ENCODE measurements at places on chromosomes 2 and 18.

- no peak for DNase-seq
Observed at GRCh38 chr18:22485808-22486244, 68.1 kb upstream of the CTAGE1 start.

DNA sequence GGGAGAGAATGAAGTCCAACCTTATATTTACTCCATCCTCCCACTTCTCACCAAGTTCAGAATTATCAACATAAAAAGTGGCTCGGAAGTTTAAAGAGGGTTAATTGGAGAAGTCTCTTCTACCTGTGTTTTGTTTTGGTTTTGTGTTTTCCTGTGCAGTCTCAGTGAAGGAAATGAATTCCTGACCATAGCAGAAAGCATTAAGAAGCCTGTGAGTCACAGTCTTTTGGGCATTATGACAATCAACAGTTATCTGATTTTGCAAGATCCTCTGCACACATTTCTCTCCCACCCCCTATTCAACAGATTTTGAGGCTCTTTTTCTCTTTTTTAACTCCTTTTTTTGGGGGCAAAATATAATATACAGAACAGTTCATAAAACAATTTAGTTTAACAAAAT lies 8.6 kb upstream of the RPL37A start:
- DNase-seq, result no peak

DNA sequence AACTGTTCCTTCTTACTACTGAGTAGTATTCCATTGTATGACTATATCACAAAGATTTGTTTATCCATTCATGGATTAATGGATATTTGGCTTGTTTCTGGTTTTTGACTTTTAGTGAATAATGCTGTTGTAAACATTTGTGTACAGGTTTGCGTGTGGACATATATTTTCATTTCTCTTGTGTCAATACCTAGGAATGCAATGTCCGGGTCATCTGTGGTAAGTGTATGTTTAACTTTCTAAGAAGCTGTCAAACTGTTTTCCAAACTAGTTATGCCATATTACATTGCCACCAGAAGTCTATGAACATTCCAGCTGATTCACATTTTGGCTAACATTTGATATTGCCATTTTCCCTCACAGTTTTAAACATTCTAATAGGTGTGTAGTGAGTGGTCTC lies 29.1 kb upstream of the SLC16A14 start:
- no peak for DNase-seq

DNA sequence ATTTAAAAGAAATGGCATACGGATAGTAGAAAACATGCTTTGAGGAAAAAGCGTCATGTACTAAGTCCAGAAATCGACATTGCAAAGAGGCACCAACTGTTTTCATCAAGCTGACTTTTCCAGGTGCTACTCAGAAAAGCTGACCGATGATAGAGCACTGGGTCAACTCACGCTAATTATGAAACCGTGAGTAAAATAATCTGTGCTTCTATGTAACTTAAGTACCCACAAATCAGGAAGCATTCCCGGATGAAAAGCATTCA lies 353 bp upstream of the NUP35 start:
- peak; percentile 31 for DNase-seq

DNA sequence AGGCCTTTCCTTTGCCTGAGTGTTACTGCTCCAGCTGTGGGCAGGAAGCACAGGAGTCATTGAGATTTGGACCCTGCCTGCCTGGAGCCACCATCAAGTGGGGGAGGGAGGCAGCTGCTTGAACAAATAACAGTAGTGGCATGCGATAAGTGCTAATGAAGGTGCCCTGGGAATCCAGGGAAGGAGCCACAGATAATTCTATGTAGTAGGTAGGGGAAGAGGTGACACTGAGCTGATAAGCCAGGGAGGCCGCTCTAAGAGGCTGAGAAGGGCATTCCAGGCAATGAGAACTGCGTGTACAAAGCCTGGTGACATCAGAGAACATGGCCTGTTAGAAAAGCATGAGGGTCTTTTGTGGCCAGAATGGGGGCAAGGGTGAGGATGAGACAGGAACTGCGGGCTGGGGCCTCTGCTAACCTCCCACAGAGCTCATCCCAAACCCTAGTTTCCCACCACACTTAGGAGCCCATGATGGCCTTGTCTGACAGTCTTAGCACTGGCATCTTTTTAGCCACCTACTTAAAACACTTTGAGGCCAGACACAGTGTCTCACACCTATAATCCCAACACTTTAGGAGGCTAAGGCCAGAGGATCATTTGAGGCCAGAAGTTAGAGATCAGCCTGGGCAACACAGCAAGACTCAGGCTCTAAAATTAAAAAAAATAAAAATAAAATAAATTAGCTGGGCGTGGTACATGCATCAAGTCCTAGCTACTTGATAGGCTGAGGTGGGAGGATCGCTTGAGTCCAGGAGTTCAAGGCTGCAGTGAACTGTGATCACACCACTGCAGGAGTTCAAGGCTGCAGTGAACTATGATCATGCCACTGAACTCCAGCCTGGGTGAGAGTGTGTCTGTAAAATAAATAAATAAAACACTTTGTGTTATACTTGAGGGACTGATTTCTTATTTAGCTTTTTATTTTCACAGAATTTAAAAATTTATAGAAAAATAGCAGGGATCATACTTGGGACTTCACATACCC lies 58.9 kb downstream of the TET3 start:
- no peak for DNase-seq

DNA sequence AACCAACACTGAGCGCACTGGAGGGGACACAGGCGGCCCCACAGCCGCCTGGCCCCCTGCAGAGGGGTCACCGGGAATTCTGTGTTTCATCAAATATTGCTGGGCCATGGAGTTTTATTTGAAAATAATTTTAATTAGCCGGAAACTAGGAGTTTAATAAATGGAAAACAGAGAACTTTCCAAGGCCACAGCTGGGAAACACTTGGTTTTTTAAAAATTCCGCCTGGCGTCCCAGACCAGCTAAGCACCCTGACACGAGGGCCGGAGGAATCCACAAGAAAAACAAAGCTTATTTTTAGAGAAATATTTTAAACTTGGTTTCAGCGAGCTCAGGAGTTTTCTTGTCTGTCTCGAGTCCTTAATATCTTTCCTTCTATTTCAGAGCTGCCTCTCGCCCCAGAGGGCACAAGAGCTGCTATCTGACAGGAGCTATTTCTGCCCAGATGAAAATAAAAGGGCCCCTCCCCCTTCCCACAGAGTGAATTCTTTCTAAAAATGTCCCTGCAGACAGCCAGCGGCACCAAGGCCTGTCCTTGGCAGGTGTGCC lies 8.2 kb downstream of the ZFP36L2 start:
- DNase-seq, result no peak

DNA sequence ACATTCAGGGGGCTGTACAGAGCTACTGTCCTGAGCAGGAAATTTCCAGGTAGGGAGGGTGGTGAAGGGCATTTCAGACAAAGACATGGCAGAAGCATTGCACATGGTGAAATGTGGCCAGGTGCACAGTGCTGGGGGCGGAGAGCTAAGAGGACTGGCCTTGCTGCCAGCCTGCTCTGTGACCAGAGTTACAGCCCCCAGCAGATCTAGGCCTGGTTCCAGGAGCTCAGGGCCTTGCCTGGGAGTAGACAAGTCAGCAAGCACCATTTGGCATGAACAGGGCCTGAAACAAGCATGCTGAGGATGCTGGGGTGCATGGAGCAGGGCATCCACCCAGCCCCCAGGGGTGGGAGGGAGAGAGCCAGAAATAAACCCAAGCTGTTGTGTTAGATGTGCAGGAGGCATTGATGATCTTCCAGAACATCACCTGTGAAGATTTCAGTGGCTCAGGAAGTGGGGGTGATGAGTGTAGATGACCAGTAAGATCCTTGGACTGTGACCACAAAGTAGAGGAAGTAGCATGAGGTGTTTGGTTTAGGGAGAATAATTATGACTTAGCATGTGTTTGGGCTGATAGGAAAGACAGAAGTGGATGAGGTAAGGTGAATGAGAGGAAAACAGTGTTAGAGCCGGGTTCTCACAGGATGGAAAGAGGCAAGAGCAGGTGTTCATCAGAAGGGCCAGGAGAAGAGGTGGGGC lies 61.1 kb downstream of the COA5 start:
- DNase-seq, result no peak

GRCh38 chr18:75116809-75117208 lies 92.1 kb downstream of the PTGR3 start:
- no peak for DNase-seq

- DNase-seq, result no peak
Observed at GRCh38 chr18:77030201-77030600, 102.4 kb downstream of the MBP start.

DNA sequence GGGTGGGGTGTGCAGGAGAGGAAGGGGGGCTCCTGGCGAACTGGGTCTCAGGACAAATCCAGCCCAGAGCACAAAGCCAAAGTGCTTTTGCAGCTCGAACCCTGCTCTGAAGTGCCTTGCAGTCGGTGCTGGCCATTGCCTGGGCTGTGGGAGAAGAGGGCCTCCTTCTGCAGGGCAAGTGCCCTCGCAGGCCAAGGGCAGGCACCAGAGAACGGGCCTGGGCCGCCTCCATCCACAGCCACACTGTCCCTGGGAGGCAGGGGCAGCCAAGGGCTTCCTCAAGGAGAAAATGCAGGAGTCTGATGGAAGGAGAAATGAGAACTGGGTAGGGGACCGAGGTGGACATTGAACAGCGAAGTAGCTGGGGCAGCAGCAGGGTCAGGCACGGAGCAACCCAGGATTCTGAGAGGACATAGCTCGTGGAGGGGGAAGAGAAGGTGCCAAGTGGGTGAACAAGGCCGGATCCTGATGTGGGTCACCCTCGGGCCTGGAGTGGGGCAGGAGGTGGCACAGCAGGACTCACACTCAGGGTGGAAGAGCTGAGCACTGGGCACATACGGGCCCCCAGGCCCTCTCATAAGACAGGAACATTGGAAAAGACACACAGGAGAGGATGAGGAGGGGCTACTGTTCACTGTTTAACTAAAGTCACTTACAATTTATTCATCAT lies 312.8 kb upstream of the SALL3 start:
- no peak for DNase-seq

DNA sequence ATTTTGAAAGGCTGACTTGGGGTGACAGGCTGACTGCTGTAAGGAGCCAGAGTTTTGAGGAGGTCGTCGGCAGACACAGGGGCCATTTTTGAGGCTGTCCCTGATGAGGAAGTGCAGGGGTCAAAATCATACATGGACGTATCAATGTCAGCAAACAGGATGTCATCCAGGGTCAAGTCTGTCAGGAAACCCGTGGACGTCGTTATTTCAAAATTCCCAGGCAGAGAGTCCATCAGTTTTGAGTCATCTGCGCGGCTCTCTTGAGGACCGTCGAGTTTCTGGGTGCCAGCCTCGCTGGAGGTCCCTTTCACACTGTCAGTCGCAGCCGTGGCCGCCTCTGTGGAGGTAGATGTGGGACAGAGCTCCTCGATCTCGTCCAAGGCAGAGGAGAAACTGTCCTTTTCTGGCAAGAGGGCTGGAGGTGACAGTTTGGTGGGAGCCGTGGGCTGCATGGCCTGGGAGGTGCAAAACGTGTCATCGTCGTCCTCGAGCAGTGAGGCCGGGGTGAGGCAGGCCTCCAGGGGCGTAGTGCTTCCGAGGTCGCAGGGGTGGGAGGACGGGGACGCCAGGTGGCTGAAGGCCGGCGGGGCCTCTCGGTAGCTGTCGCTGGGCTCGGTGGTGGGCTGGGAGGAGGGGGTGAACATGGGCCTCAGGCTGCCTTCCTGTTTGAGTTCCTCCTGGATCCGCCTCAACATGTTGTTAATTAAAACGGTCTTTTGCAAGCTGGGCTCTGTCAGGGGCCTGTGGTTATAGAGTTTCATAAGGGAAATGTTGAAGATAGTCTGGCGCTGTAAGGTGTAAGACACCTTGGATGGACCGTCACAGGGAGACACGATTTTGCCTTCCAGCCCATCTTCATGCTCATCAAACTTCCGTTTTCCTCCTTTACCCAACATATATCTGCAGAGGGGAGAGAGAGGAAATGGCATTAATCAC lies 17.5 kb downstream of the SERTAD2 start:
- peak; percentile 70 for DNase-seq

DNA sequence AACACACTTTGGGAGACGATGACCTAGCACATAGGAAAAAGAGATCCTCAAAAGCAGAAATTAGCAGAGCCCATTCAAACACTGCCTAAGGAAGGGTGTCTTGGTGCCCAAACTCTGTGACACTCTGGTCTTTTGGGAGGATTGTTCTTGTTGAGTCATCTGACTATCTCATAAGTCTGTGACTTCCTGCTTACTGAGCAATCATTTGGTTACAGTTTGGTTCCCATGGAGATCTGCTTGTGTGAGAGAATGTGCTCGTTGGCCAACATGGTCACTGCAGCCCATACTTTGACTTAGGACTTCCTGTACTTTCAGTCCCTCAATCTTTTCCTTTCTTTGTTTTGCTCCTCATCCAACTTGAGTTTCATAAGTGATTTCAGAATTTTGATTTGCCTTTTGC lies 602.9 kb downstream of the NYAP2 start:
- DNase-seq, result no peak

DNA sequence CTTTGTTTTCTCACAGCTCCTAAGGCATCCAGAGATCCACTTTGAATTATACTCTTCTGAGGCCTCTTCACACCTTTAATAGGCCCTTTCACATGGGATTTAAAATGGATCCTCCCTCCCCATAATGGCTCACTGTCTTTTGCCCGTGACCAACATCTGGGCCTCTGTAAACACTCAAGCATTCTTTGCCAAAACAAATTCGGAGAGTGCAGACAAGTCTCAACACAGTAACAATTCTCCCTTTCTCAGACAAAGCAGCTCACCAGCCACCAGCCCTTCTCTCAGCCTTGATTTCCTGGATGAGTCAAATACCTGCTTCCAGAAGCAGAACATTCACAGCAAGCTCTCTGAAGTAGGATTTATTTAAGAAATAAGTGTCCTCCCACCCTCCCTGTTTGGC lies 14.0 kb upstream of the IMP4 start:
- DNase-seq, result no peak

DNA sequence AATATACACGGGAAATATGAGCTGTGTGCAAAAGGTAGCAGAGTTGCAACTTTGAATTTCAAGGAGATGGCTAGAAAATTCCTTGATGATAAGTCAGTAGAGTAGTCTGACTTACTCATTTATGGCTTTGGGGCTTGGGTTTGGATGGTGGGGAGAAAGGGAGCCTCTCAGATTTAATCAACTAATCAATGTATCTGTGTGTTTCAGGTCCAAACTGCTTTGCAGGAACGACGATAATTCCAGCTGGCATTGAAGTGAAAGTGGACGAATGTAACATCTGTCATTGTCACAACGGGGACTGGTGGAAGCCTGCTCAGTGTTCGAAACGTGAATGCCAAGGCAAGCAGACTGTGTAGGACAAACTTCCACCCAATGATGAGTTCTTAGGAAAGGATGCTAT lies 164.6 kb downstream of the VWC2L start:
- DNase-seq, result no peak

- no peak for DNase-seq
Observed at GRCh38 chr18:12030670-12031069, 49.4 kb downstream of the IMPA2 start.

GRCh38 chr2:62611854-62612253 lies 93.7 kb upstream of the EHBP1 start:
- no peak for DNase-seq

Data from GM20000 (cell line).